ENCODE measurements at places on chromosomes 7 and 10.

GRCh38 chr7:33550979-33551378 is 354.4 kb upstream of the BMPER start:
- DNase-seq, result no peak

DNA sequence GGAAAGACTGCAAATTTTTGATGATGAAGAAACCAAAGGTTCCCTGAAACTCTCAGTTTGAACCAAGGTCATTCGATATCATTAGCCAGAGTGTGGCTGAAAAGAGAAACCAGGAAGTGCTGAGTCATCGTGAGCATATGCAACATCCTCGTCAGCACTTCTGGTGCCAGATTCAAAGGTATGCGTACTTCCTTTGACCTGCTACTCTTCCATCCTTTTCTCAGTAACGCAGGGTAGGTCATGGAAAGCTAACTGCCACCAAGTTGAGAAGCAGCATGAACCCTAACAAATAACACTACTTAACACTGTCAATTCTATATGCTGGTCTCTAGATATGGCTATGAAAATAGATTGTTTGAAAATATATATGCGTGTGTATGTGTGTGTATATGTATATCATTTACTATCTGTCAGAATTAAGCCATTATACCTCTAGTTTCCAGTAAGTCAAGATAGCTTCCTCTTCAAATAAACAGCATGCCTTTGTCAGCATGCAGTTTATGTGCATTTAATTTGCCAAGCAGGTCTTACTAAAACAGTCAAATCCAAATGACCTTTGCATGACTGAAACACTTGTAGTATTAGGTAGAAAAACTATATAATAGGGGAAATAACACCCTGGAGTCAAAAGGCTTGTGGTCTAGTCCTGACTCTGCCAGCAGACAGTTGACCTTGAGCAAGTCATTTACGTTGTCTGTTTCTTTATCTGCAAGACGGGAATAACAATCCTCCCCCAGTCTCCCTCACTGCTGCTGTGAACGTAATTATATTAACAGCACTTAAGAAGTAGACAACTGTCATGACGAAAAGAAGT is 26.4 kb downstream of the CDK6 start:
- DNase-seq, result peak; percentile 57

DNA sequence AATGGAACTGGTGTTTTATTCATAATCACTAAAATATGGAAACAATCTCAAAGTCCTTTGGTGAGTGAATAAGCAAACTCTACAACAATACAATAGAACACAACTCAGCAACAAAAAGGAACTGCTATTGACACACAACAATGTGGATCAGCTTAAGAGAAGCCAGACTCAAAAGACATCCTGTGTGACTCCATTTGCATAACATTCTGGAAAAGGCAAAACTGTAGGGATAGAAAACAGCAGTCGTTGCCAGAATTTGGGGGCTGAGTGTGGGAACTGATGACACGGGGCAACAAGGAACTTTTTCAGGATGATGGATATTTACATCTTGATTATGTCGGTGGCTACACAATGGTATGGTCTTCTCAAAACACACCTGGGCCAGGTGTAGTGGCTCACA is 32.4 kb upstream of the SVIL start:
- DNase-seq, result no peak

- no peak for DNase-seq
Observed at GRCh38 chr10:61084493-61084892, 140.5 kb upstream of the RHOBTB1 start.

DNA sequence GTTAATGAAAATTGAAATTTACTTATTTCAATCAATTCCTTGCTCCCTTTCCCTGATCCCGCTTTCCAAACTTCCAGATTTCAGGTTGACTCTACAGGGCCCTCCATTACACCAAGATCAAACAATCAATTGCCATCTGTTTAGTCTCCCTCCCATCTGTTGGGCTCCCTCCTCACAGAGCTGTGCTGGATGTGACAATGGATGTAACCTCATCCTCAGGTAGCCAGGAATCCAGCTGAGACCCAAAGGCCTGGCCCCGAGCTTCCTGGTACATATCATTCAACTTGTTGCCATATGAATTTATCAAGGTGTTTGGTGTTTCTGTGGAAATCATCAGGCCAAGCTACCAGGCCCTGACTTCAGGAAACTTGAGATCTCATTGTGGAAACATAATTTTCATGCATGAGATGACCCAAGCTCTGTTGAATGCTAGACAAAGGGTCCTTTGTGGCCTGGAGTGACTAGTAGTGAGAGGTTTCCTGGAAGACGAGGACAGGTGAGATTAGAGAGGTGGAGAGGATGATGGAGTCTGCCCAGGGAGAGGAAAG is 148.6 kb upstream of the PDE1C start:
- no peak for DNase-seq

GRCh38 chr10:60389413-60390025 is at the start of gene ANK3:
Gene ANK3 (minus strand): TSS chr10:60389875. CDS start chr10:60389538, 337 bp downstream.
- no peak for DNase-seq

DNA sequence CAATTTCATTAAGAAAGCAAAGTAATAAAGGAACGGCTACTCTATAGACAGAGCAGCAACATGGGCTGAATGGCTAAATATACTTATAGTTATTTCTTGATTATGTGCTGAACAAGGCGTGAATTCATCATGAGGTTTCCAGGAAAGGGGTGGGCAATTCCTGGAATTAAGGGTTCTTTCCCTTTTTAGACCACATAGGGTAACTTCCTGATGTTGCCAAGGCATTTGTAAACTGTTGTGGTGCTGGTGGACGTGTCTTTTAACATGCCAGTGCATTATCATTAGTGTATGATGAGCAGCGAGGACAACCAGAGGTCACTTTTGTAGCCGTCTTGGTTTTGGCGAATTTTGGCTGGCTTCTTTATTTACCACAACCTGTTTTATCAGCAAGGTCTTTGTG is 28.5 kb upstream of the ZMYND11 start:
- DNase-seq, result no peak

DNA sequence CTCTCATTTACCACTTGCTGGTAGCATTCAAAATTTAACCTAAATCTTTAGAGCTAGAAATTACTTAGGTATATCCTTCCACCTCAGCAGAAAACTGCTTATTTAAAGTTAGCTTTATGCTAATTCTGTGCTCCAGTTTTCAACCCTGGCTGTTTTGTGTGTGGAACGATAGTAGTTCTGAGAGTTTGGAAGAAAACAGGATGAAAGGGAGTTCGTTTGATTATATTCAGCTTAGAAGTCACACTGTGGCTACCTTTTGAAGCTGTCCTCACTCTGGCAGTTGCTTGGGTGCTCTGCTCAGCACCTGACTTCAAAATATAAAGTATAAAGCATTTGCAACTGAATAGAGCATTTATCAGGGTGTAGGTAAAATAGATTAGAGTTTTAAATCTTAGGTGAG is 2.6 kb upstream of the ASCC1 start:
- no peak for DNase-seq

DNA sequence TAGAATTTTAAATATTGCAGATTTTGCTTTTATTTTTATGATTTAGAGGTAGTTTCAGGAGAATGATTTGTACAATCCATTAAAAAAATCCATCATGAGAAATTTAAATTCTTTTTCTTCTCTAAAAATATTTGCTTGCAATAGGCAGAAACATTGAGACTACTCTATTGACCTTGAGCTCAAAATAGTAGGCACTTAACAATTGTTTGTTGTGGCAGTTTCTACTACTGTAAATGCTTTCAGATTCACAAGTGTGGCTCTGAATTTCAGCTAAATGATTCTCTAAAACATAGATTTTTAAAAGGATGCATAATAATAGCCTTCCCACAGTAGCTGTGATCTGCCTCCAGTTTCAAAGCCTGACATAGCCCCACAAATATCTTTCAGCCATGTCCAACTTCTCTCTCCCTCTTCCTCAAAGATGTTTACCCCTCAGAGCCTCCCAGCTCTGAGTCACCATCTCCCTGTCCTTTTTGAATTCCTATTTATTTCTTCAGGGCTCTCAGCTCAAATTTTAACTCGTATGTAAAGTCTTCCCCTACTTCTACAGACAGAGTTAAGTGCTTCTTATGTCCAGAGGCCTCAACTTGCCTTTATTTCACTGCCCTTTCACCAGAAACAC is 160.5 kb downstream of the AOAH start:
- no peak for DNase-seq
